ENCODE measurements at places on chromosomes 6 and 20.

GRCh38 chr6:166201878-166202277 lies 34.2 kb upstream of the TBXT start:
- no peak for DNase-seq

DNA sequence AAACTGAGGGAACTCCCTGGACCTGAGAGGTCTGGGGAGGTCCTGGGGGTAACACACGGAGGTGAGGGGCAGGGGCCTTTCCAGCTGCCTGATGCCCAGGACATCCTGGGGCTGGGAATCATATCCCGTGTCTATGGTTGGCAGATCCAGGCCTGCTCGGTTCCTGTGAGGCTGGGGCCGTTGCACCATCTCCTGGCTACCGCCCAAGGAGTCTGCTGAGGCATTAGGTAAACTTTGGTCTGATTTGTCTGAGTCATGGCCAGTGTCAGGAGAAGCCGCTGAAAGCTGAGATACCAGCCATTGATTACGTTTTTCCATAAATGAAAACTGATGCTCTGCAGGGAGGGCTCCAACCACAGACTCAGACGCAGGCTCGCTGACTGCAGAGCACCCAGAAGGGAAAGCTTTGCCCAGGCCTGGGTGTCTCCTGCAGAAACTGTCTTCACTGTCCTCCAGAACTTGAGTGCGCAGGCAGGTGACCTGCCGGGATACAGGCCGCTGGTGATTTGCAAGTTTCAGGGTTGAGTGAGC lies 14.2 kb downstream of the TRAF3IP2 start:
- peak; percentile 100 for DNase-seq

DNA sequence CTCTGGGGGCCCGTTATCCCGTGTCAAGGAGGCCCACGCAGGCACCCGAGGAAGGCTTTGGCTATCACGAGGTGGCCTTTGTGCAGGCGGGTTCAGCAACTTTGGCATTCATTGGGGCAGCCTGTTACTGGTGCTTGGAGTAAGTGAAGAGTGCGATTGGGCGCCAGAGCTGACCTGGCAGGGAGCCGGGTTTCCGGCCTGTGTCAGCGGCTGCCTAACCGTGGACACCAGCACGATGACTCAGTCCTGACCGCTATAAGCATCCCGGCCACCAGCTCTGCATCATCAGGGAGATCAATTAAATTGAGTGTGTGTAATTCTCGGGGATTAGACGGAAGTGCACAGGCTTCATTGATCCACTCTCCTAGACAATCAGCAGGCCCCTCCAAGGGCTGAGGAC lies 45.9 kb downstream of the CDH4 start:
- peak; percentile 87 for DNase-seq

DNA sequence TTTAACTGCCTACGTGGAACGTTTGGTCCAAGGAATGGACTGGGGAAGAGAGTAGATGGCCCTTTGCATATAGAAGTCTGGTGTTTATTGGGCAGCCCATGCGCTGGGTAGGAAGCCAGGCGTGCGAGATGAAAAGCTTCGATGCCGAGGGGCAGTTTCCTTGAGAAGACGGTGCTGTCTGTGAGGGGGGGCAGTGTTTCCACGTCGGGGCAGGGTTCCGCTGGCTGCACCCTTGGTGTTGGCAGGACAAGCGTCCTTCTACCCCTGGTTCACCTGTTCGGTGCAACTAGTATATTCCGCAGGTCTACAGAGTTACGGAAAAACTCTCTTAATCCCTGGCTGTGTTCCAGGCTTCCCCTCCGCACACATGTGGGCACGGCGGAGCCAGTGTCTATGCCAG lies 88.2 kb downstream of the SMOC2 start:
- DNase-seq: no peak

GRCh38 chr6:35919827-35920751 lies 809 bp downstream of the SRPK1 start:
- peak; percentile 62 for DNase-seq

DNA sequence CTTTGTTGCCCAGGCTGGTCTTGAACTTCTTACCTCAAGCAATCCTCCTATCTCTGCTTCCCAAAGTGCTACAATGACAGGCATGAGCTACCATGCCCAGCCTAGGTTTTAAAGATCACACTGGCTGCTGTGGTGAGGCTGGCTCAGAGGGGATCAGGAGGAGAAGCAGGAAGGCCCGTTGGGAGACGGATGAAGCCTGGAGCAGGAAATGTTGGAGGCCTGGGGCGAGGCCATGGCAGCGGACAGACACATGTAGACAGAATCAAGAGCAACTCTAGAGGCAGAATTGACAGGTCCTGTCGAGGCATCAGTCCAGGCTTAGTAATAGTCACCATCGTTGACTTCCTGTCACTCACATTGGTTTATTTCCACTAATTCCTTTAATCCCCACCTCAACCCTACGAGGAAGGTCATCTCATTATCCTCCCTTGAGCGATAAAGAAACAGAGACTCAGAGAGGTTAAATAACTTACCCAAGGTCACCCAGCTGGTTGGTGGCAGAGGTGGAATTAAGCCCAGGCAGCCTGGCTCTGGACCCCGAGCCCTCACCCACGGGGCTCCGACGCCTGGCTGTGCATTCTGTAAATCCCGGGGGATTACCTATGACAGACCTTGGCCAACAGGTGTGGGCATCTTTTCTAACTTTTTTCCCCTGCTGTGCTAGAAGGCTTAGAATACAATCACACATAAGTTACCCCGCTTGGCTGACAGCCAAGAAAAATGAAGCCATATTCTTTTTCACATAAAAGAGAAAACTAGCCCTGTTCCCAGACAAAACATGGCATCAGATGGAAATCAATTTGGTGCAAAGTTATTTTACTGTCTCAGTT lies 113.4 kb downstream of the EYA2 start:
- DNase-seq: no peak

GRCh38 chr6:3857468-3858456 lies 8.6 kb downstream of the FAM50B start:
- no peak for DNase-seq

GRCh38 chr6:169868458-169868857 lies 117.0 kb downstream of the ERMARD start:
- no peak for DNase-seq

GRCh38 chr6:109457562-109457996 lies 2.0 kb upstream of the MICAL1 start:
- no peak for DNase-seq

DNA sequence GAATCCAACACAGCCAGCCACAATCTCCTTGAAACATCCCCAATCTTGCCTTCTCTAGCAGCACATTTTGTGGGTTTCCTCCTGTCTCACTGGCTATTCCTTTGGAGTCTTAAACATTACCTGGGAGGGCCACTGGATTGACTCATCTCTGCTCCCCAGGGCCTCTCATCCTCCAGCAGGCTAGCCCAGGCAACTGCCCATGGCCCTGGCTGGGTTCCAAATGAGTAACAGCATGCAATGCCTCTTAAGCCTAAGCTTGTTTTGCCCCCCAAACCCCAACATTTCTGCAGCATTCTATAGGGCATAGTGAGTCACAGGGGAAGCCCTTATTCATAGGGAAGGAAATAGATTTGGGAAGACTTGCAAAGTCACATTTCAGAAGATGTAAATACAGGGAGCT lies 204.9 kb downstream of the FOXA2 start:
- DNase-seq: peak; percentile 79

DNA sequence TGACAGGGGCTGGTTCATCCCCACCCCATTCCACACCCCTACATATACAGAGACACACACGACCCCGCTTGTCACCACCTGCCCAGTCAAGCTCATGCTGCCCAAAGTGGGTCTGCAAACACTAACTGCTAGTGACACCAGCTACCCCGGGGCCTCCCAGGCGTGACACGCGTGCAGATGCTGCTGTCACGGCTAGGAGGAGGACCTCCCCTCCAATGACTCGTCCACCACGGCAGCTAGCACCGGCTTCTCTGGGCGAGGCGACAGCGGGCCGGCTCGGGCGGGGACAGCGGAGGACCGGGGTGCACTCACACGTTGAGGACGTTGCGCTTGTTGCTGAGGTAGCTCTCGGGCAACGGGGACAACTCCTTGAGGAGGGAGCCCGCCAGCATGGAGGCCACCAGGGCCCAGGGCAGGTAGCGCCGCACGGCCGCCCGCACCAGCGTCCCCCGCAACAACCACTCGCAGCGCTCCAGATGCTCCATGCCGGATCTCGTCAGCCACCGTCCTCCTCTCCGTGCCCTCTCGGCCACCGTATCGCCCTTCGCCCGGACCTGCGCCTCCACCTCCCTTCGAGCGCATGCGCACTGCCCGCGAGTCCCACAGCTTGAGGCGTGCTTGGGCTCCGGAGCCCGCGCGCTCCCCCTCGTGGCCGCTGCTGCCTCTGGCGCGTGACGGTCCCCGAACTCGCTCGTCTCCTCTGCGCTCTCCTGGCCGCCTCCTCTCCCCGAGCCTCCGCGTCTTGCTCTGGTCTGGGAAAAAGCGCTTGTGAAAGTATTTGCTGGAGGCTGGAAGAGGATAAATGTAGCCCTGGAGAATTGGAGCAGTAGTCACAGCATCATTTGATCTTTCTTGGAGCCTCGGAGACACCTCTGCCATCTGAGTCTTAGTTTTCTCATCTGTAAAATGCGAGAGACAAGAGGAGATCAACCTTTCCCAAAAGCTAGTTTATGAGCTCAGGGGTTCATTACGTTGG lies at the start of gene FITM2:
Gene FITM2 (minus strand): TSS at position 539 of the 976 bp plus-strand sequence. CDS start 54 bp downstream, at position 485.
- peak; percentile 97 for DNase-seq

- DNase-seq: no peak
Observed at GRCh38 chr6:69663215-69663614, 133.6 kb downstream of the LMBRD1 start.

- no peak for DNase-seq
Observed at GRCh38 chr20:3728876-3729275, 3.6 kb upstream of the HSPA12B start.

GRCh38 chr6:42038811-42039408 lies 11.4 kb upstream of the TAF8 start:
- no peak for DNase-seq

- DNase-seq: no peak
Observed at GRCh38 chr6:53588816-53589509, 44.1 kb upstream of the GCLC start.

DNA sequence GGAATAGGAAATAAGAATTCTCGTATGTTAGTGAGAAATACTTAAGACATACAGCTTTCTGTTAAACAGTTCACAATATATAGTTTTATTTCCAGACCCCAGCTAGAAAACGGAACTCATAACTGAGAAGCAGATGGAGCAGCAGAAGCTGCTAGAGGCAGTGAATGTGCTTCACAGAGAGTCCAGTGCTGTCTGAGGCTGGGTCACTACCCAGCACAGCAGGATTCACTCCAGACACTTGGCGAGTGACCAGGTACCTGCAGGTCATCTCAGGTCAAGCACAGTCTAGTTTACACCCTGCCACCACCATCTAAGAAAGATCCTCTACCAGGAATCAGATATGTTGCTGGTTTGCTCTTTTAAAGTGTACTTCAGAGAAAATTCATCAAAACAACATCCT lies 243.1 kb upstream of the RAB32 start:
- no peak for DNase-seq

DNA sequence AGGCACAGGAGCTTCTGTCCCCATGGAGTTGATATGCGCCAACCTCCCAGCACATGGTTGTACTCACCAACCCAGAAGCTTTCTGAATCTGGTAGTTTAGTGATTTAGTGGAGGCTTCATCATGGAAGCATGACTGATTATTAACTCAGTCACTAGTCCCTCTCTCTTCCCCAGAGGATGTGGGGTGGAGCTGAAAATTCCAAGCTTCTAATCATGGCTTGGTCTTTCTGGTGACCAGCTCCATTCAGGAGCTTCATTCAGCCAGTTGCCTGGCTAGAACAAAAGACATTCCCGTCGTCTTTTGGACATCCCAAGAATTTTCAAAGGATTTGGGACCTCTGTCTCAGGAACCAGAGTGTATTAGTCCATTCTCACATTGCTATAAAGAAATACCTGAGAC lies 13.3 kb upstream of the SMIM13 start:
- no peak for DNase-seq

DNA sequence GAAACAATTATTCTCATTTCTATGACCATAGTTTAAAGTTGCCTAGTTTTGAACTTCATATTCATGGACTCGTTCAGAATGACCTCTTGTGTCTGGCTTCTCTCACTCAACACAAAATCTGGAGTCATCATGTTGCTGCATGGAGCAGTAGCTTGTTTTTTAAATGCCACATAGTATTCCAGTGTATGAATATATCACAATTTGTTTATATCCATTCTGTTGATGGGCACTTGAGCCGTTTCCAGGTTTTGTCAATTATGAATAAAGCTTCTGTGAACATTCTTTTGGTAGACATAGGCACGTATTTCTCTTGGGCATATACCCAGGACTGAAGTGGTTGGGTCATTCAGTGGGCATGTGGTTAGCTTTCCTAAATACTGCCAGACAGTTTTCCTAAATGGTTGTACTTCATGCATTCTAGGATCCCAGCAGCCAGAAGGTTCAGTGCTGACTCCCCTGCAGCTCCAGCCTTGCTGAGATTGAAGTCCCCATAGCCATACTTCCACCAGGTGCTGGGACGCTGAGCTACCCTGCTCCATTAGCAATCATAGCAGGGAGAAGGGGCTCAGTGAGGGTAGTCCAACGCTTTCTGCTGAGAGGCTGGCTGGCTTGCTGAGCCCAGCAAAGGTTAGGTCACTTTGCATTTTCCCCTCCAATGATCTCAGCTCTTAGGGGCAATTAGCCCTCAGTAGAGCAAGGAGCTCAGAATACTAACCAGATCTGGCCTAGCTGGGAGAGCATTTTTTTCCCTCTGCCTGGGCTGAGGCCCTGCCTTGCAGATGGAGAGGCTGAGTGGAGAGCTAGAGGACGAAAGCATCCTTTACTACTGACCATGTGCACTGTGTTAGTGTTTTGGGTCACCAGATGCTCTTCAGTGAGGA lies 35.7 kb upstream of the CTNNBL1 start:
- DNase-seq: no peak

- peak; percentile 39 for DNase-seq
Observed at GRCh38 chr6:157023958-157024357, 246.8 kb downstream of the ARID1B start.

DNA sequence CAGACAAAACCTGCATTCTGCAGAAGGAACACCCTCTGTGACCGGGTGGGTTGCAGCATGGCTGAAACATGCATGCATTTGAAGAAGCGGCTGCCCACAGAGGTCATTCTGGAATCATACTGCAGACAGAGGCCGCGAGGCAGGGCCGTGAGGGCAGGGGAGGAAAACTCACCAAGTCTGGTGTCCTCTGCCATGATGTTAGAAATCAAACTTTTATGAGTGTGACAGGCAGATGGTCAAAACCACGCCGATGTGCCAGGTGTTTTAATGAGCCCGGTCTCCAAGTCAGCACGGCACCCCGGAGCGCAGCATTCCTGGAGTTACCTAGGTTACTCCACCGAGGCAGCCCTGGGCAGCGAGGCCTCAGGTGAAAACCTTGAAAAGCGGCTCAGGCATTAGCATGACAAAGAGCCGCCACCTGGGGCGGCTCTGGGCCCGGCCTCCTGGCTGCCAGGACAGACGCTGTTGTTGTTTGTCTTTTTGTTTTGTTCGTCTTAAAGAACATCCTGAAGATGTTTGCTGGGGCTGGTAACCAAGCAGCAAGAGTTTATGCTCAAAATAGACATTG lies 255.6 kb downstream of the ERMARD start:
- DNase-seq: no peak

- no peak for DNase-seq
Observed at GRCh38 chr6:123169774-123170095, 173.7 kb downstream of the CLVS2 start.

GRCh38 chr6:47258724-47259347 lies 50.9 kb downstream of the TNFRSF21 start:
- DNase-seq: no peak
